Renal cortical epithelial cell (primary cell): ENCODE measurements at places on chromosomes 7 and 10.

- no peak for DNase-seq
These were observed 23.8 kb upstream of the CHN2 start for GRCh38 chr7:29170781-29171180.

- DNase-seq = no peak
These were observed 70.6 kb upstream of the ARID5B start for GRCh38 chr10:61830846-61831273.

- DNase-seq = no peak
These were observed 444 bp upstream of the TNPO3 start for GRCh38 chr7:129055294-129055816.

DNA sequence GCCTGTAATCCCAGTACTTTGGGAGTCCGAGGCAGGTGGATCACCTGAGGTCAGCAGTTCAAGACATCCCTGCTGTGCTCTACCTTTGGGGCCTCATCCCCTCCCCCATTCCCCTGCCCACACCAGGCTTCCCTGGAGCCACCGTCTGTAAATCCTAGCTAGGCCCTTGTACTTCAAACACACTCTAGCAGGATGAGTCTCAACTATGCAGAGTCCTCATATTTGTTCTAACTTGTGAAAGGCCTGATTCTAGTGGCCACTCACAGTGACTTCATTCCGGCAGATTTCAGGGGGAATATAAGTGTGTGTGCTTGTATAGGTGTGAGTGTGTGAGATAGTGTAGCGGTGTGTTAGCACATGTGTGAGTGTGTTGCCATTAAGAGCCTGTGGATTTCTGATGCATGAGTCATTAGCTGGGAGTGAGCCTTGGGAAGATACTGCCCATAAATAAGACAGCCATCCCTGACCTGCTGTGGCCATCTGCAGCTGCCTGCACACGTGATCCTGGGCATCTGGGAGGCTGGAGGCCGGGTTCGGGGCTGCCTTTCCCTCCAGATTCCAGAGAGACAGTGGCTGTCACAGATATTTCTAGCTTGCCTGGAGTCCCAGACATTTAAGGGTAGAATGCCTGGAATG is 1.7 kb upstream of the NEURL1 start:
- DNase-seq = peak; percentile 95

- no peak for DNase-seq
These were observed 11.4 kb upstream of the CHST3 start for GRCh38 chr10:71952745-71953144.
